ENCODE measurements at places on chromosomes 3 and 15.

DNA sequence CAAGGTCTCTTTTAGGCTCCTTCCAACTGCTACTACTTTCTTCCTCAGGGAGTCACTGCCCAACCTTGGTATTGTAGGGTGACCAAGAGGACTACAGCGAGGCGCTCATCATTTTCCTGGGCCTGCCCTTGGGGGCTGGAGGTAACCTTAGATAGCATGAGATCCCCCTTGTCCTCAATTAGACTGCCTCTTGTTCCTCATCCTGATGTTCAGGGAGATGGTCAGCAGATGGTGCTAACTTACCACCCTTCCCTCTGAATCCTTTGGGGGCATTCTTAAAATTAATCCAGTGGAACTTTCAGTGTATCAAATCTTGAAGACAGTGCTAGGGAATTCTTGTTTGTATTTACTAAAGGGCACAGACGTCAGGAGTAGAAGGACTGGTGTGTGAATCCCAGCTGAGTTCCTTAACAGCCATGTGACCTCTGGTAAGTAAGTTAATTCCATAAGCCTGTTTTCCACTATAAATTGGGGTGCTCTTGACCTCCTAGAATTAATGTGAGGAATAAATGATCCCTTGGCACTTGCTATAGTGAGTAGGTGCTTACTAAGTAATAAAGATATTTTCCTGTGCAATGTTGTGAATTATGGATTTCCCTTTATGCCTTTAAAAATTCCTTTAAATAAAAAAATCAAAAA is 4.1 kb upstream of the CLPX start:
- no peak for DNase-seq

DNA sequence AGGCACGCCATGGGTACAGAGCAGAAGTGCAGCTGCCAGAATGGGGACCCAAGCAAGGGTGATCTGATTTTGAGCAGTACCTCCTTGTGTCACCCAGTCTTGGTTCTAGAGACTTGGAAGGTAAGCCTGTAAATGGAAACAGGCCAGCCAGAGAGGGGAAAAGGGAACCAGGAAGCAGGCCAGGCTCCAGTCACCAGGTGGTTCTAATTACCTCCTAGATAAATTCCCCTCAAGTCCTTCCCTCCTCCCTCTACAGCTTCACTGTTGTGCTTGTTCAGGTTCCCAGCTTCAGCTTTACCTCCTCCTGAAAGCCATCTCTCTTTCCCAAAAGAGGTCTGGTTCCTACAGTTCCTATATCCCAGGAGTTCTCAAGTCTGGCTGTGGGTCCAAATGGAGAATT is 58.8 kb upstream of the SLC7A14 start:
- DNase-seq = no peak

DNA sequence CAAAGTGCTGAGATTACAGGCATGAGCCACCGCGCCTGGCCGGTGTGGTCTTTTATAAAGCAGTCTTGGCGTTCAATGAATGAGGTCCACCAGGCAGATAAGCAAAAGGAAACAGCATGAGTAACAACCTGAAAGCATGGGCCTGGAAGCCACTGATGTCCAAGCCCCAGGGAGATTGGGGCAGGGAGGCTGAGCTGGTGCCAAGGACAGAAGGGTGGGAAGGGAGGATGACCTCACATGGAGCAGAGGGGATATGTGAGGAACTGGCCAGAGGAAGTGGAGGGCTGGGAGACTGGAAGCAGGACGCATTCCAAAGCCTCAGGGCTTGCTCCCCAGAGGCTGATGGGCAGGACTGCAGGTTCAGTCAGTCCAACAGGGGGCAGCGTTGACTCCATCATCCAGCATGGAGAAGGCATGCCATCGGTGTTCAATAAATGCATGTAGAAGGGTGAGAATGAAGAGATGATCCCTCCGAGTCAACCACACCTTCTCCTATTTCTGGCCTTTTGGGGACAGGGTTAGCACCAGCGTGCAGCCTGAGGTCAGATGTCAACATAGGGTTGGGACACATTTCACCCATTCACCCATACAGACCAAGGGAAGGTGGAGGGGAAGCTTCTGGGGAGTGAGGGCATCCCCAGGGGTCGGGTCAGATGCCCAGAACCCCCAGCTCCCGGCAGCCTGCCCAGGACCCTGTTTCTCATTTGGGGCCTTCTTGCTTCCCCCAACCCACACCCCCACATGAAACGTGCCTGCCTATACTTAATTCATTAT is 14.8 kb downstream of the MYL3 start:
- no peak for DNase-seq

DNA sequence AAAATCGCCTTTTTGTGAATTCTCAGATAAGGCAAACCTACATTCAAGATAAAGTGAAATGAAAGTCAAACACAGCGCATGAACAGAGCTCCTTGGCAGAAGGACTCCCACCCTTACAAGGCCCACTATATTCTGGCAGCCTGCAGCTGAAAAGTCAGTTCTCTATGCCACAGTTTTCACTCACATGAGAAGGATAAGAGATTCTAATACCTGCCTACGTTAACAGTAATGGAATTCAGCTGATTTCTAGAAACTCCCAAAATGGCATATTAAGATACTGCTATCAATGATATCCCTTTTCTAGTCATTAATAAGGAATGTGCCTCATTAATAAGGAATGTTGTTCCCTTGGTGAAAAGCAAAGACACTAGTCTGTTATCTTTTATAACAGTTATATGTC is 27.0 kb downstream of the SLC30A4 start:
- no peak for DNase-seq

- DNase-seq = no peak
Observed at GRCh38 chr3:86427343-86427742, 563.6 kb downstream of the VGLL3 start.

- DNase-seq = no peak
Observed at GRCh38 chr3:147397875-147398812, 8.2 kb downstream of the ZIC4 start.

GRCh38 chr3:119481079-119481478 is 12.3 kb downstream of the POGLUT1 start:
- no peak for DNase-seq

GRCh38 chr15:47293466-47294162 is 423.7 kb upstream of the SEMA6D start:
- no peak for DNase-seq

DNA sequence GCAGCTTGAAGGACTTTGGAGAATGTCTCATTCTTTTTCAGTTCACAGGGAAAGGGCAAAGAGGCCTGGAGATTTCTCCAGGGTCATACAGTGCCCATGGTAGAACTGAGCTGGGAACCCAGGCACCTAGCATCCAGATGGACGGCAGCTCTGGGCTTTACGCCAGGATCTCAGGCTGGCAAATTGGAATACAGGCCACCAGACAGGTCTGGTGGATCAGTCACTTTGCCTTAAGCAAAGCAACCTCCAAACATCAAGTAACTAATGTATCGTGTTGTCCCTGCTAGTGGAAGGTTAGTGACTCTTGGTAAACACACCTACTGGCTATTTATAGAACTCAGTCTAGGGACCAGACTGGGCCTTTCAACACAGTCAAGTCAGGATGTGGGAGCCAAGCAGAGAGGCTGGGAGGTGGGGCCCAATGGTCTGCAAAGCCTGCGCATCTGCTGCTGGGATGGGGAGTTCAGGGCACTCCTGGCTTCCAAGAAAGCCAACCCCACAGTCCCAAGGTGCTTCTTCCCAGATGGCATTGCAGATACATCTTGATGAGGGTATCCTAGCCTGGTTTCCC is 30.2 kb downstream of the RPLP1 start:
- no peak for DNase-seq

DNA sequence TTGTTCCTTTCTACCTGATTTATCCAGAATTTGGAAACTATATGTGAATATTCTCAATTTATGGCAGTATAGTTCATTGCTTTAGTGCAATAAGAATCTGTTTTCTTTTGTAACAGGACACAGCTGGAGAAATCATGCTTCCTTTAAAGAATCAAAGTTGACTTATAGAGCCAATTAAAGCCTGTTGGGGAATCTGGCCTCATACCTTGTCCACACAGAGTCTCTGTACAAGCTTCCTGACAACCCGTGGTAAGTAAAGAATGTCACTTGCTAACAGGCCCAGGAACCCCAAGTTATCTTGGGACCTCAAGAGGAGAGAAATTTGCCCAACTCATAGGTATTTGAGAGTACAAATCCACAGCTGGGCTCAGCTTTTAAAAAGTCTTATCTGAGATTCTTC is 10.2 kb downstream of the ZNF445 start:
- no peak for DNase-seq

DNA sequence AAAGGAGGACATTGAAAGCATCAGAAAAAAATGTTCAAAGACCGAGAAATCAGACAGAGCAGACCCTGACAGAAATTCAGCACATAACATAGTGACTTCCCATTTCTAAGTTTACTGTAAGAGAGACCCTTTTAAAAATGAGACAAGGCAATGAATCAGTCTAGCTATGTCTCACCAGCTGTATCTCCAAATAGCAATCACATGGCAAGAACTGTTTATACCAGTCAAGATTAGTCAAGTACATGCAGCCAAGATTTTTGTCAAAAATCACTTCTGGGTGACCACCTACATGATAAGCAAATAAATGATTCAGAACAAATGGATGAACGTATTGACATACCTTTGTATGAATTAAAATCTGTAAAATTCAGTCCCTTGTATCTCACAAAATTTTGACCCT is 138.0 kb downstream of the DTWD1 start:
- DNase-seq = no peak

- DNase-seq = no peak
Observed at GRCh38 chr3:156233876-156234275, 113.5 kb downstream of the KCNAB1 start.

GRCh38 chr3:106263011-106263410 is 394.2 kb upstream of the CBLB start:
- DNase-seq = no peak

DNA sequence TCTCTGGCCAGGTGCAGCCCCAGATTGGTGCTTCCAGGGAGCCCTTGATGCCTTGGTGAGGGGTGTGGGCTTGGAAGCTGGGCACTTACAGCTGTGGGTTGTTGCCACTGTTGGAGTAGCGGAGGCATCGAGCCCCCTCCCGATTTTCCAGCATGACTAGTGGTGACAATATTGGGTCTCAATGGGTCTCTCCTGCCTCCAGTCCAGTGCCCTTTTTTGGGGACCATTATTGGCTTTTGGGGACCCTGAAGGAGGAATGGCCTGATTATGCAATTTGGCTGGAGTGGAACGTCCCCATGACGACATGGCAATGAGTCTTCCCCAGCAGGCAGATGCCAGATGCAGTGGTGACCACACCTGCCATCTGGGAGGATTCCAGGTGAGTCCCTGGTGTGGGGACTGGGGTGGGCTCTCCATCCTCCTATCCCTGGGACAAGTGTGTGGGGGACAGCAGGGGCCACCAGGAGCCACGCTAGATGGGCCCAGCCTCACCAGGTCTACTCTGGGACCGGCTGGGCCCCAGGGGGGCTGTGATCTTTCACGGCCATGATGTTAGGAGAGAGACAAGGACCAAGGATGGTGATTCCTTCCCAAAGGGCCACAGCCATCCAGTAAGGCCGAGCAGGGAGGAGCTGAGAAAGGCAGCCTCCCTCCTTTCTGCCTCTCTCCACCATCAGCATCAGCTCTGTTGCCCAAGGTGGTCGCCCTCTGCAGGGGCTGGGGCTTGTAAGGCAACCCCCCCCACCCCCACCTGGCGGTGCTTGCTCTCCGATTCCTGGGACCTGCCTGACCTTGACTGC is 196.8 kb downstream of the GOLGA6L6 start:
- DNase-seq = no peak

- DNase-seq = no peak
Observed at GRCh38 chr15:47736143-47736786, 19.0 kb downstream of the SEMA6D start.

GRCh38 chr15:77988347-77989295 is 88.9 kb downstream of the TBC1D2B start:
- no peak for DNase-seq

DNA sequence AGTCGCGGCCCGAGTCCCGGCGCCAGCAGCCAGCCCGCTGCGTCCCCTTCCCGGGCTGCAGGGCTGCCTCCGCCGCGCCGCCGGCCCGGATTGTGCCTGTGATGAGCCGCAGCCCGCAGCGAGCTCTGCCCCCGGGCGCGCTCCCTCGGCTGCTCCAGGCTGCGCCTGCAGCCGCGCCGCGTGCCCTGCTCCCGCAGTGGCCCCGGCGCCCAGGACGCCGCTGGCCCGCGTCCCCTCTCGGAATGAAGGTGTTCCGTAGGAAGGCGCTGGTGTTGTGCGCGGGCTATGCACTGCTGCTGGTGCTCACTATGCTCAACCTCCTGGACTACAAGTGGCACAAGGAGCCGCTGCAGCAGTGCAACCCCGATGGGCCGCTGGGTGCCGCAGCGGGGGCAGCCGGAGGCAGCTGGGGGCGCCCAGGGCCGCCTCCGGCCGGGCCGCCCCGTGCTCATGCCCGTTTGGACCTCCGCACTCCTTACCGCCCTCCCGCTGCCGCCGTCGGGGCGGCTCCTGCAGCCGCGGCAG is 1.2 kb downstream of the CHST2 start:
- no peak for DNase-seq
